ENCODE measurements at places on chromosomes 4 and X.

DNA sequence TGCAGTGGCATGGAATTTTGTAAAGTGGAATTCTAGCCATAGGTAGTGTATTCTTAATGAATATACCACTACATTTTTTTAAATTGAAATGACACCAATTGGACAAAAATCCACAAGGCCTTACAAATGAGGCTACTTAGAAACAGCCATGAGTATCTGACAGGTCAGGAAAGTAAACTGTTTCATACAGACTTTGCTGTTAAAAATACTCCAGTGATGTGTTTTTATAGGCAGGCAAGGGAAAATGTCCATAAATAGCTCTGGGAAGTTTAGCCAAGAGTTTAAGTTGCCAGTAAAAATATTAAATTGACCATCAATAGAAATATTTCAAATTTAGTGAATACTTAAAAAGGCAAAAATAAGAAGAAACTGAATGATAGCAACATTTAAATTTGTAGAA, 41.8 kb upstream of the PDLIM5 start:
- H3K4me1 ChIP-seq: no peaks in the 10 kb centered on the region
- no peaks in the 10 kb centered on the region for H3K27me3 ChIP-seq
- H3K27ac ChIP-seq: no peak overlapping the region
- H3K4me3 ChIP-seq: no peak overlapping the region

- H3K36me3 ChIP-seq: no peaks in the 10 kb centered on the region
- H3K27ac ChIP-seq: no peak overlapping the region
- no peak overlapping the region for H3K4me3 ChIP-seq
- DNase-seq: no peak
- no peaks in the 10 kb centered on the region for H3K4me1 ChIP-seq
- H3K27me3 ChIP-seq: no peaks in the 10 kb centered on the region
These were observed 1025.0 kb upstream of the PCDH10 start for GRCh38 chr4:132123870-132124623.

DNA sequence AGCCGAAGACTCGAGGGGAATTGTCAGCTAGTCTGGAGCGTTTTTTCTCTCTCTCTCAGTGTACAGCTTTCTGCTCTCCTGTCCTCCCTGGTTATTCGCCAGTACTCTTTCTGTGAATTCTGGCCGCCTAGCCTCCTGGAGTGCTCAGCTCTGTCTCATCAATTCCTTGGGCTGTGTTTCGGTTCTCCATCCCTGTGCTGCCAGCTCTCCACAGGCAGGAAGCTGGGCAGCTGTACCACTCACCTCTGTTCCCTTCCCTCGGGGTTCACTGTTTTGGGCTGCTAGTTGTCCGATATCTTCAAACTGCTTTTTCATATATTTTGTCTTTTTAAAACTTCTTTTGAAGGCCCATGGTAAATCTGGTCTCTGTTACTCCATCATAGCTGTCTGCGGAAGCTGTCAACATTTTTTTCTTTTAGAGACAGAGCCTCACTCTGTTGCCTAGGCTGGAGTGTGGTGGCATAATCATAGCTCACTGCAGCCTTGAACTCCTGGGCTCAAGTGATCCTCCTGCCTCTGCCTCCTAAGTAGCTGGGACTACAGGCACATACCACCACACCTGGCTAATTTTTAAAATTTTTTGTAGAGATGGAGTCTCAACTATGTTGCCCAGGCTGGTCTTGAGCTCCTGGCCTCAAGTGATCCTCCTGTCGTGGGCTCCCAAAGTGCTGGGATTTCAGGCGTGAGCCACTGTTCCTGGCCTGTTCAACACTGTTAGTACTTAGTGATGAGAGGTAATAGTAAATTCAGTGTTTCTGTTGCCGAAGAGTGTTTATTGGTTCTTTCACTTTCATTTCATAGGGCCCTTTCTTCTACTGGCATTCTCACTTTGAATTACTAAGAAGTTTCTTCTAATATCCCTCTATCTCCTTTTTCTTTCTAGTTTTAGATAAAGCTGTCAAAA, 18.6 kb downstream of the ZCCHC4 start:
- no peak for DNase-seq
- no peak overlapping the region for H3K27ac ChIP-seq
- H3K4me3 ChIP-seq: no peak overlapping the region
- no peaks in the 10 kb centered on the region for H3K36me3 ChIP-seq
- no peaks in the 10 kb centered on the region for H3K4me1 ChIP-seq

DNA sequence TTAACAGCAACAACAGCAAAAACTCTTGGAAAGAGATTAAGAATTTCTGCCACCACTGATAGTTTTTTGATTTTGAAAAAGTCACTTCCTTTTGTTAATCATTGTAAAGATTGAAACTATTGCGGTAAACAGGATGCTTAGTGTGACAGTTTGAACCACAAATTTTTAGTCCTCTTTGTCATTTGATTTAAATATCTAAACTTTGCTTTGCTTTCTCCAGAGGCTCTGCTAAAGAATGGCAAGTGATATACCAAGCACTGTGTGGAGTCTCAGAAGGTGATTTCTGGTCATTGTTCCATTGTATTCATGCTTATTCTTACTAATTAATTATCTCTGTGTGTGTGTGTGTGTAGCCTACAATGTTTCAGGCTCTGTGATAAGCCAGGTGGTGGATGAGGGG, 155.6 kb downstream of the BMPR1B start:
- no peak for DNase-seq
- H3K4me1 ChIP-seq: no peaks in the 10 kb centered on the region
- no peaks in the 10 kb centered on the region for H3K27me3 ChIP-seq

DNA sequence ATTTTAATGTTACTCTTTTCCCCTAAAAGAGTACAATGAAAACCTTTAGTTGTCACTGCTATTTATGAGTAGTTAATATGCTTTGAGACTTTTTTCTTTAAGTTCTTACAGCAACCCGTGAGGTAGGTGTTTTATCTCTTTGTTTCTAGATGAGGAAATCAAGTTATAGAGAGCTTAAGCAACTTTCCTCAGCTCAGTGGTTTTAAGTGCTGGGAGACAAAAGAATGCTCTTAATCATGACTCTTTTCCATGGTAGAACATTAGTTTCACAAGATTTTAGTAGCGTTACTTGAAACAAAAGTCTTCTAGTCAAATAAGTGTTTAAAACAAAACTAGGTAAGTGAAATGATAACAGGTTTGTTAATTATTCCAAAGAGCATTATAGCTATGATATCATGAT, 354.7 kb upstream of the PITX2 start:
- H3K36me3 ChIP-seq: no peaks in the 10 kb centered on the region
- H3K27ac ChIP-seq: no peak overlapping the region
- no peaks in the 10 kb centered on the region for H3K27me3 ChIP-seq

- H3K4me1 ChIP-seq: peaks cover 6% of the 10 kb centered on the region
- H3K4me3 ChIP-seq: no peak overlapping the region
- DNase-seq: no peak
- H3K27ac ChIP-seq: no peak overlapping the region
- no peaks in the 10 kb centered on the region for H3K27me3 ChIP-seq
- peaks cover 3% of the 10 kb centered on the region for H3K36me3 ChIP-seq
These were observed 5.8 kb downstream of the LAS1L start for GRCh38 chrX:65528705-65529340.

- no peak for DNase-seq
- no peak overlapping the region for H3K27ac ChIP-seq
- H3K27me3 ChIP-seq: no peaks in the 10 kb centered on the region
- no peak overlapping the region for H3K4me3 ChIP-seq
- H3K36me3 ChIP-seq: no peaks in the 10 kb centered on the region
- peaks cover 38% of the 10 kb centered on the region for H3K4me1 ChIP-seq
These were observed 74.8 kb downstream of the WWC2 start for GRCh38 chr4:183173580-183174526.

DNA sequence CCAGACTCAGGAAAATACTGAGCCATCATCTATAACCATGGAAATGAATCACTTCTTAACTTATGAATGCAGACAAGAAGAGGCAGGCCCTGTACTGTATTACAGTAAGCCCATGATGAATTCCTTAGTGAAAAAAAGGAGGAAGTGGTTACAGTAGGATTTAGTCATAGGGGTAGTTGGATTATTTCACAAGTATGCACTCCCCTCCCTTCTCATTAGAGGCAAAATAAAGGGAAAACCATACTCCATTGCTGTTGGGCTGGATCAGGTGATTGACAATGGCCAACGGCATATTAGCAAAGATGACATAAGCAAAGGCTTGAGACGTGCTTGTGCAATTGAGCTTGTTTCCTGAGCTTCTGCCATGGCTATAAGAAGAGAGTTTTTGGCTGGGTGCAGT, 181.1 kb upstream of the PRPS2 start:
- H3K4me1 ChIP-seq: no peaks in the 10 kb centered on the region
- no peak overlapping the region for H3K4me3 ChIP-seq
- H3K27me3 ChIP-seq: no peaks in the 10 kb centered on the region
- no peak for DNase-seq
- no peak overlapping the region for H3K27ac ChIP-seq

- no peaks in the 10 kb centered on the region for H3K27me3 ChIP-seq
- H3K4me3 ChIP-seq: no peak overlapping the region
- no peaks in the 10 kb centered on the region for H3K4me1 ChIP-seq
- H3K36me3 ChIP-seq: no peaks in the 10 kb centered on the region
These were observed 21.6 kb downstream of the CENPU start for GRCh38 chr4:184712322-184712721.

GRCh38 chrX:115581759-115582615, 21.0 kb downstream of the PLS3 start:
- no peak overlapping the region for H3K4me3 ChIP-seq
- H3K36me3 ChIP-seq: no peaks in the 10 kb centered on the region
- no peak for DNase-seq
- H3K4me1 ChIP-seq: peaks cover 12% of the 10 kb centered on the region
- no peak overlapping the region for H3K27ac ChIP-seq

GRCh38 chr4:14934704-14935390, 67.4 kb upstream of the CPEB2 start:
- H3K4me3 ChIP-seq: no peak overlapping the region
- no peaks in the 10 kb centered on the region for H3K4me1 ChIP-seq
- no peaks in the 10 kb centered on the region for H3K36me3 ChIP-seq
- DNase-seq: no peak
- H3K27ac ChIP-seq: no peak overlapping the region

GRCh38 chr4:4851081-4851480, 8.4 kb upstream of the MSX1 start:
- no peak overlapping the region for H3K27ac ChIP-seq
- no peaks in the 10 kb centered on the region for H3K4me1 ChIP-seq
- H3K27me3 ChIP-seq: peaks cover 29% of the 10 kb centered on the region
- no peak overlapping the region for H3K4me3 ChIP-seq

DNA sequence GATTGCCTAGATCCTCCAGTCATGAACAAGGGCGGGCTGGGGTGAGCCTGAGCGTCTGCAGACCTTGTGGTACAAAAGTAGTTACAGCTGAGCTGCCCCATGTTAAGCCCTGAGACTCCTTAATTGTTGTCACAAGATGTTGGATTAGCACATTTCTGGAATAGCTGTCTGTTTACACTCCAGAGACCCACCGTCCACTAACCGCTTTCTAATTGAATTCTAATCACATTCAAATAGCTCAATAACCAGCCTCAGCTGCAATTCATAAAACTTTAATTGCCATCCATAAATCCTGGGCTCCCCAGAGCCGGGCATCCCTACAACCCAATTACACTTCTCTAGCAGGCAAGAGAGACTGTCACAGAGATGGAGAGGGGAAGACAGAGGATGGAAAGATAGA, 1.6 kb upstream of the GSX2 start:
- no peak overlapping the region for H3K4me3 ChIP-seq
- DNase-seq: no peak
- H3K27ac ChIP-seq: no peak overlapping the region
- H3K4me1 ChIP-seq: no peaks in the 10 kb centered on the region

DNA sequence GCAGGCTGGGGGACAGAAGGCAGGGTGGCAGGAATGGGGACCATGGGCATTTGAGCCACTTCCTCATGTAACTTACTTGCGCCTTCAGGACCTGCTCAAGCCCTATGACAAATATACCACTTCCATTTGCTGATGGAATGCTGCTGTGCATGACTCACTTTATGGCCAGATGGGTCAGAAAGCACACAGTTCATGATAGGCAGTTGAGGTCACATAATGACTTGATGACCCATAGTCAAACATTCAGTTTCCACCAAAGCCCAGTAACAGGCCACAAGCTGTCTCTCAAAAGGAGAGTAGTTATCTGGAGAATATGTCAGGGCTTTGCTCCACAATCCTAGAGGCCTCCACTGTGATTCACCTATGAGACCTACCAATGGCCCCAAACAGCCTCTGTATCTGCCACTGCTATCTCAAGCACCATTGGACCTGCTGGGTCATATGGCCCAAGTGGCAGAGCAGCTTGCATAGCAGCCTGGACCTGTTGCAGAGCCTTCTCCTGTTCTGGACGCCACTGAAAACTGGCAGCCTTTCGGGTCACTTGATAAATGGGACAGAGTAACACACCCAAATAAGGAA, 5.3 kb upstream of the PAPSS1 start:
- H3K36me3 ChIP-seq: no peaks in the 10 kb centered on the region
- H3K27me3 ChIP-seq: no peaks in the 10 kb centered on the region
- DNase-seq: no peak
- no peak overlapping the region for H3K4me3 ChIP-seq

DNA sequence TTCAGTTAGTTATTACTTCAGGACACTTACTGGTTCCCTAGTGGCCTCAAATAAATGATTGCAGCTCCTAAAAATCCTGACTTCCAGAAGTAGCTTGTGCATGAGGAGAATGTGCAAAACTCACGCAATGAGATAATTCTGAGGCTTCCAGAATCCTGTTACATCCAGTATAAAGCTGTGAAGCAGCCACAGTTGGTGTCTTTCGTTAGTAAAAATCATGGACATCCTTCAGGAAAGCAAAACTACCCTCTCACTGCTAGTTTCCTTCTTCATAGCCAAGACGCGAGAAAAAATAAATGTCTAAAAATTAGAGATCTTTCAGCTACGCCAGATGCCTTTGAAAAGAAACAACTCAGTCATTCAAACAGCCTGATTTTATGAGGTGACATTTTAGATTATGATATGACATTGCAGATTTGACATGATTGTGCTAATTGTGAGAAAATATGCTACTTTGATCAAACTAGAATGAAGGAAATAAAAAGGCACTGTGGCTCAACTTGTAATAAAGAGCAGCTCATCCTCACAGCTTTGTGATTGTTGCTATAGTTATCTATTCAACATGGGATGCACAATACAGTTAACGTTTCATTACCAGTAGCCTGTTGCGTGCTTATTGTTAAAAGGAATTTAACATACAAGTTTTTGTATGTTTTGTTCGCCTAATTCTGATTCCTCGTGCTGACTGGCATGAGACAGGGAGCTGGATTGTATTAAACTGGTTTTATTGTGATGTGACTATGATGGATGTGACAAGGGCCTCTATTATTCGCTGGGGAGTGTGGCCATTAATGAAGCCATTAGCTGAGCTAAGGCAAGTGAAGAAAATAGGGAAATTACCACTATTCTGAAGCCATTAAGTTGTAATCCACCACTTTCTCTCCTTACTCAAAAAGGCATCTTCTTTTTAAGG, 40.5 kb downstream of the AFF2 start:
- H3K27me3 ChIP-seq: no peaks in the 10 kb centered on the region
- H3K36me3 ChIP-seq: no peaks in the 10 kb centered on the region
- H3K4me1 ChIP-seq: no peaks in the 10 kb centered on the region
- no peak for DNase-seq
- H3K4me3 ChIP-seq: no peak overlapping the region
- no peak overlapping the region for H3K27ac ChIP-seq

- H3K27ac ChIP-seq: peak overlapping the region; percentile 33
- no peaks in the 10 kb centered on the region for H3K27me3 ChIP-seq
- no peaks in the 10 kb centered on the region for H3K4me1 ChIP-seq
- DNase-seq: no peak
- no peak overlapping the region for H3K4me3 ChIP-seq
- H3K36me3 ChIP-seq: no peaks in the 10 kb centered on the region
These were observed 92.6 kb upstream of the MAPK10 start for GRCh38 chr4:86452422-86452891.

GRCh38 chr4:138055890-138056289, 186.3 kb downstream of the SLC7A11 start:
- no peak overlapping the region for H3K27ac ChIP-seq
- no peak overlapping the region for H3K4me3 ChIP-seq
- no peak for DNase-seq
- no peaks in the 10 kb centered on the region for H3K27me3 ChIP-seq
- no peaks in the 10 kb centered on the region for H3K36me3 ChIP-seq
